ENCODE measurements at places on chromosomes 12 and 14. TPM values are rescaled to one million over a fixed set of nuclear protein-coding genes. Genes with fewer than 3 reads are reported as not detected.

GRCh38 chr12:16150276-16150675, 127.2 kb downstream of the SLC15A5 start:
- DNase-seq = no peak

- DNase-seq = no peak
These were observed 41.3 kb downstream of the MED13L start for GRCh38 chr12:116236148-116236731.

GRCh38 chr14:73369428-73369827, 88.9 kb downstream of the NUMB start:
- DNase-seq = no peak

- no peak for DNase-seq
These were observed 2.0 kb downstream of the FAM177A1 start for GRCh38 chr14:35047976-35048513.

TAS2R19 gene
- 1.4 TPM for total RNA-seq

DNA sequence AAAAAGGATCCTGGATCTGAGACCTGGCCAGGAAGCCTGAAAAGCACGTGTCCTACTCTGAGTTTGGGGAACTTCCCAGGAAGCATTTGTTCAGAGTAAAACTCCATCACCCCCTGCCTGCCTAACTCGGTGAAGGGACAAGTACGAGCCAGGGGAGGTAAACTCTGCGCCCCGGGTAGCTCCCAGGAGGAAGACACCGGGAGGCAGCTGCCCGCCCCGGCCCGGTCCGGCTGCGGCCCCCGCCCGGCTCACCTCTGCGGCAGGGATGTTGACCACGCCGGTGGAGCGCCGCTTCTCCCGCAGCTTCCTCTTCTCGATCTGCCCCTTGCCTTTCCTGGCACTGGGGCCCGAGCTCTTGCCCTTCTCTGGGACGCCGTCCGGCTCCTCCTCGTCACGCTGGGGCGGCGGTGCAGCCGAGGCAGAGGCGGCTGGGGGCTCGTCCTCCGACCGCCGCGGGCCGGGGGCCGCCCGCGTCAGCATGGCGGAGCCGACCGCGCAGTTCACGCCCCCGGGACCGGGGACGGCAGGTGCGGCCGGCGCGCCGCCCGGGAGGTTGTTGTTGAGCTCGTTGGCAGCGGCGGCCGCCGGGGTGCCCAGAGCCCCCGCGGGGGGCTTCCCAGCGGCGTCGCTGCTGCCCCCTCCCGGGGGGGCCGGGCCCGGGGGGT, 1.2 kb downstream of the PAWR start:
- DNase-seq = no peak

DNA sequence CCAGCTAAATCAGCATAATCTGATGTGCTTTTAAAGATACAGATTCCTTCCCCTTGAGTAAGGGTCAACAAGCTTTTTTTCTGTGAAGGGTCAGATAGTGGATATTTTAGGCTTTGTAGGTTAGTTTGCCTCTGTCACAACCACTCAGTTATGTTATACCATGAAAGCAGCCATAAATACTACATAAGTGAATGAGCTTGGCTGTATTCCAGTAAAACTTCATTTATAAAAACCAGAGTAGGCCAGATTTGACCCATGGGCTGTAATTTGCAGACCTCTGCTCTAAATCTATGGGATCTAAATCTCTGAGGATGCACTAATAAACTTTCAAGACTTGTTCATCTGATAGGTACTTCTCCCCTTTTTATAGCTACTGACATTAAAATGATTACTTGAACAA, 47.7 kb downstream of the LEMD3 start:
- no peak for DNase-seq

- DNase-seq = no peak
These were observed 161.4 kb upstream of the DIO3 start for GRCh38 chr14:101399737-101400517.

DNA sequence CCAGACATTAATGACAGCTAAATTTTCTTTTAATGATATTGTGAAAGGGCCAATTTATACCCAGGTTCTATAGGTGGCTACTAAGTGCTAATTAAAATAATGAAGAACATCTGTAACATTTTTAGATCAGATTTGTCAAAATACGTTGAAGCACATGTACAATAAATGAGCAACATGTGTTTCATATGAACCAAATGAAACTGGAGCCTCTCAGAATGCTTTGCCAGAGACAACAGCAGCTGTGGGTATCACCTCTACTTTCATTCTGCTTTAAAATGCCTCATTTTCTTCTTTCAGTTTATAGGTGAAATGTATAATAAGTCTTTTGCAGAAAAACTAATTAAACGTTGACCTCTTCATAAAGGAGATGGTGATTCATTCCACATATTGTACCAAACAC, 26.1 kb upstream of the MYF6 start:
- no peak for DNase-seq

- DNase-seq = no peak
These were observed 106.6 kb downstream of the OTOGL start for GRCh38 chr12:80205960-80206359.

DNA sequence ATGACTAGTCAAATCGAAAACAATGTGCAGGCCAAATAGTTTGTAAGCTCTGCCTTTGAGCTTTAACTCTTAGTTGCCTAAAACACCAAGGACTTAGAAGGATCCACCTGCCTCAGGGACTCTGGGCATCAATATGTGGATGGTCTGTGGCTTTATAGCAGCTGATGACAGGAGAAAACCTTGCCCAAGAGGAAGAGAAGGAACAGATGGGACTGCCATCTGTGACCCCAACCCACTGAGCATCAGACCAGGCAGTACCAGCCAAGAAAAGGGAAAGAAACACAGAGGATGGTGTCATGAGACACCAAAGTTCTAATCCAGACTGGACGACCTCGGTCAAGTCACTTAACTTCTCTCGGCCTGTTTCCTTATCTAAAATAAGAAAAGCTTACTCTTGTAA, 12.7 kb downstream of the TGFB3 start:
- no peak for DNase-seq

DNA sequence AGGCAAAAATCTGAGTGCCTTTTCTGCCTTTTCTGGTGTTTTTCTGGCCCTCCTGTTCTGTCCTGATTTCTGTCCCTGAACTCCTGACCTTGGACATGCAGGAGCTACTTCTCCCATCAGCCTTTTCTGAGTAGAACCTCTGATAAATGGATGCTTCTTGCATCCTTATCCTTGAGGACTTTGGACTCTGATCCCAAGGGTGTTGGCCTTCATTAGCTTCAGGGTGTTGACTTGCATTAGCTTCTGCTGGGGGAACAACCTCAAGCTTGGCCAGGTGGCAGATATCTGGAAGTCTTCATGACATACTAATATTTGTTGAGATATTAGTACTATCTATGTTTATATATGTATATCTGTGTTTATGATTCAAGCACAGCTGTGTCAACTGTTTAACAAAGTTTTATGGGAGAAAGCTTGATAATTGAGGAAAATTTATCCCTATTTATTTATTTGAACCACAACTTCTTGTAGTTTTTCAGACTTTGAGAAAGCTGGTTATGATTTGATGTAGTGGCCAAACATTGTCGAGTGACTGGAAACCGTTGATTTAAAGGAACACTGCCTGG, 124.3 kb downstream of the CHST11 start:
- DNase-seq = no peak

TSPAN19 gene
- not detected for total RNA-seq

TMEM253 gene
- total RNA-seq = not detected

DNA sequence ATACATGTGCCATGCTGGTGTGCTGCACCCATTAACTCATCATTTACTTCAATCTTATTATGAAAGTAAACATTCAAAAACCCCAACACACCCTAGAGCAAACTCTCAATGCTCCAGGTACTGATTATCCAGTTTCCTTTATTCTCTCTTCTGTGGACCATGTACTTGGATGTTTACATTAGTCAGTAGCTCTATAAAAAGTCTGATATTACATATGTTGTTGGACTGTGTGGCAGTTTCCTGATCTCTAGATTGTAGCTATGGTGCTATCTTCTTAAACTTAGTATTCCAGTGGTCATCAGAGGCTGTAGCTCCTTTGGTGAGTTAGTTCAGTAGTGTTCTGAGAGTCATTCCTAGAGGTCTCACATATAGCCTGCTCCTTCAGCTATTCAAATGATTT, 25.1 kb upstream of the ITGA5 start:
- no peak for DNase-seq

DNA sequence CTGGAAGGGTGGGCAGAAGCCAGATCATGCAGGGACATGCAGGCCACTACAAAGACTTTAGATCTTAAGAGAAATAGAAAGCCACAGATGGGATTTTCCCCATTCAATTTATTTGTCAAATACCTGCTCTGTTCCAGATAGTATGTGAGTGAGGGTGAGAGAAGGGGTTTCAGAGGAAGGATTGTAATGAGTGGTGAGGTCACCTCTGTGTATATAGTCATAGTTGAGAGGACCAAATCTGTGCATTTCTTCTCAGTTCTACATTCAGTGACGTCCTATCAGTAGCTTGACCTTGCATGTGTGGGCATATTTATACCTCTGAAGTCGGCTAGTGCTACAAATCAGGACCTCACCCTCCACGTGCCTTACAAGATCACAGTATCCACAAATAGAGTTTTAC, 31.2 kb upstream of the RBM19 start:
- no peak for DNase-seq

- DNase-seq = no peak
These were observed 76.2 kb upstream of the FERMT2 start for GRCh38 chr14:53027041-53027440.

GRCh38 chr14:67428501-67429031, 16.6 kb upstream of the PLEK2 start:
- DNase-seq = no peak

- no peak for DNase-seq
These were observed 34.7 kb downstream of the CCDC92 start for GRCh38 chr12:123937707-123938591.

DNA sequence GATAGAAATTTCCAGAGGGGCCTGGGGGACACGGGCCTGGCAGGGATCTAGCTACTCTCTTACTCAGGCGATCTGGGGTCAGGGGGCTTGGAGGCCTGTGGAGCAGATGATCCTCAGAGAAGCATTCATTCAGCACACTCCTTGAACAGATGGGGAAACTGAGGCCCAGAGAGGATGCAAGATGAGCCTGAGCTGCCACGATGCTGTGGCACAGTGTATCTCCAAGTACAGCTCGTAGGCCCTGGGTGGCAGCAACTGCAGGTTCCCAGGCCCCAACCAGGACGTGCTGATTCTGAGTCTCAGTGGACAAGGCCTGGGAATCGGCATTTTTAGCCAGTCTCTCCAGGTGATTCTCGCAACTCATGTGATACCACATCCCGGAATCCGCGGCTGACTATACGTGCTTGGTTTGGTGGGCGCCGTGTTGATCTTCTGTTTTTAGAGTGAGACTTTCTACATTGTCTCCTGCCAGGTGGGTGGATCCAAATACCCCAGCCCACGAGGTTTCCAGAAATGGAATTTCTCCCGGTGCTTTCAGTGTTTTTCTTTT, 22.5 kb downstream of the ADGRD1 start:
- no peak for DNase-seq

GRCh38 chr12:79381248-79382208, 309.2 kb downstream of the PAWR start:
- no peak for DNase-seq

RTL1 gene
- total RNA-seq = not detected
